ENCODE measurements at places on chromosomes 11 and 22. TPM values are rescaled to one million over a fixed set of nuclear protein-coding genes. Genes with fewer than 3 reads are reported as not detected.

DNA sequence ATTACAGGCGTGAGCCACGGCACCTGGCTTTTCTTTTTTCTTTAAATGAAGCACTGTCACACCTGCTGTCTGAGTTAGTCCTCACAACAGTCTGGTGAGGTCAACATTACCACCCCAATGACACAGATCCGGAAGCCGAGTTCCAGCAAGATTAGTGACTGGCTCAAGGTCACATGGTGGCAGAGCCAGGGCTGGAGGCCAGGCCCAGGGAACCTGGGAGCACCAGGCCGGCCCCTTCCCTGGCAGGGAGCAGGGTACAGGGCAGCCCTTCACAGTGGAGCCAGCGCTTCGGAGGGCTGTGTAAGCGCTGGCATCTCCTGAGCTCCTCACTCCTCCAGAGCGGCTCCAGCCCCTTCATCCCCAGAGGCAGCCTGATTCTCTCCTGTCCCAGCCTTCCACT is 118.7 kb downstream of the ST3GAL4 start:
- DNase-seq, result no peak

DNA sequence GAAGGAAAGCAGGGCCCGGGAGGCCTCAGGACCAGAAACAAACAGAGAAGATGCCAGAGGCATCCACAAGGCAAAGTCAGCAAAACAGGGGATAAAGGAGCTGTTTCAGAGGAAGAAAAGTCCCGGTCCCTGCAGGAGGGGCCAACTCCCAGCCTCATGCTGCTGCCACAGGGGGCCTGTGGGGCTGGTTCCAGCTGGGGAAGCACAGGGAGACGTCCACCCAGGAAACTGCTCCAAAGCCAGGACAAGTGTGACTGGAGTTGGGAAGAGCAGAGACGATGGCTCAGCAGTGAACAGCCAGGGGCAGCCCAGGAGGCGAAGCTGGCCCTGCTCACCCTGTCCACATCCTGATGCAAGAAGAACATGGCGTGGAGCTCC is 454.4 kb downstream of the BRD1 start:
- DNase-seq, result no peak

GRCh38 chr22:48490500-48491411 is 1336.9 kb downstream of the BRD1 start:
- no peak for DNase-seq

SEC14L2 gene
- 8.8 TPM for total RNA-seq

All from omental fat pad (tissue), 4 donors.